ENCODE measurements at places on chromosomes 16 and 17.

GRCh38 chr16:30569746-30570635 lies 1.5 kb downstream of the ZNF688 start:
- no peak for DNase-seq

- no peak for DNase-seq
Observed at GRCh38 chr17:32876417-32877163, at the start of gene MYO1D. Gene MYO1D, minus strand, starts transcription at chr17:32877124. Its CDS starts 252 bp downstream, at chr17:32876872.

DNA sequence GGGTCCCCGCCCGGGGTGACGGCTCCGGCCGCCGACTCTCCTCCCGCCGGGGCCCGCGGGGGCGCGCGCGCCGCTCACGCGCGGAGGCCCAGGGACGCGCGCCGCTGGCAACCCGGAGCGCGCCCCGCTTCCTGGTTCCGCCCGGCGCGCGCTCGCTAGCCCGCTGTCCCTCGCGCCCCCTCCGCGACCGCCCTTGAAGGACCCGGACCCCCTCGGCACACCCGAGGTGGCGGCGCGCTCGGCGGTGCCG lies at the start of gene STAT5B:
STAT5B (minus strand) TSS at position 33 of the 250 bp plus-strand sequence. CDS start 44,264 bp downstream, outside the sequence.
- DNase-seq, result peak; percentile 75

- DNase-seq, result peak; percentile 61
Observed at GRCh38 chr17:68511671-68512246, 471 bp upstream of the PRKAR1A start.

GRCh38 chr17:65047941-65048340 lies 8.6 kb downstream of the GNA13 start:
- DNase-seq, result no peak

- DNase-seq, result no peak
Observed at GRCh38 chr17:49258394-49258793, 27.8 kb upstream of the PHOSPHO1 start.

GRCh38 chr17:15782866-15783265 lies 50.8 kb downstream of the TBC1D26 start:
- peak; percentile 40 for DNase-seq

GRCh38 chr17:56773124-56773523 lies 60.6 kb downstream of the C17orf67 start:
- no peak for DNase-seq

- DNase-seq, result peak; percentile 31
Observed at GRCh38 chr17:35568561-35568960, 7.9 kb upstream of the SLFN14 start.

- no peak for DNase-seq
Observed at GRCh38 chr17:9271989-9272388, 250.7 kb downstream of the NTN1 start.

DNA sequence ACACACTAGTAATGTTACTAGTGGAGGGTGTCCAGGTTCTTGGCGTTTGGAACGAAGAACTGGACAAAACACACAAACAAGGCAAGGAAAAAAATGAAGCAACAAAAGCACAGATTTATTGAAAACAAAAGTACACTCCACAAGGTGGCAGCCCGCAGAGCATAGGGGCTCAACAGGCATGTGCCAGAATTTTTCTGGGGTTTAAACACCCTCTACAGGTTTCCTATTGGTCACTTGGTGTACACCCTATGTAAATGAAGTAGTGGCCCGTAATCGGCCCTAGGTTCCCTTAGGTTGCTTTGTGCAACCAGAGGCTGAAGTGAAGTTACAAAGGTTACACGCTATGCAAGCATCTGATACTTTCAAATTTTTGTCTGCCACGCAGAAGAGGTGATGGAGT lies 8.1 kb downstream of the OR2C1 start:
- DNase-seq, result no peak

DNA sequence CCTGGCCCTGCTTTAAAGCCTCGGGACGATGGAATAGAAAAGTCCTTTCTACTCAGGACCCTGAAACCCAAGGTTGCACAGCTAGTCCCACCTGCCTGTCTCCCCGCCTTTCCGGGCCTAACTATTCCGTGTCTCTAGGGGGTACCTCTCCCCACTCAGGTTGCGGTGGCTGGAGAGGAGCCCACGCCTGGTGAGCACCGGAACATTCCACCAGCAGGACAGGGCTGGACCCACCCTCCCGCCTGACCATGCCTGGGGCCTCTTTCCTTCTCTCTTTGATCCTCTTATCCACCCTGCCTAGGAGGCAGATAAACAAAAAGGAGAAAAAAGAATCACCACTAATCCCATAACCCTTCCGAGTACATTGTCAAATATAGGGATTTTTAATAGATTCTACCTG lies 10.9 kb downstream of the LLGL2 start:
- no peak for DNase-seq

- no peak for DNase-seq
Observed at GRCh38 chr17:27878776-27879562, 14.2 kb downstream of the LYRM9 start.

- DNase-seq, result no peak
Observed at GRCh38 chr17:21008160-21008915, 34.5 kb downstream of the USP22 start.

GRCh38 chr16:582218-582613 lies 7.7 kb upstream of the RAB40C start:
- no peak for DNase-seq

DNA sequence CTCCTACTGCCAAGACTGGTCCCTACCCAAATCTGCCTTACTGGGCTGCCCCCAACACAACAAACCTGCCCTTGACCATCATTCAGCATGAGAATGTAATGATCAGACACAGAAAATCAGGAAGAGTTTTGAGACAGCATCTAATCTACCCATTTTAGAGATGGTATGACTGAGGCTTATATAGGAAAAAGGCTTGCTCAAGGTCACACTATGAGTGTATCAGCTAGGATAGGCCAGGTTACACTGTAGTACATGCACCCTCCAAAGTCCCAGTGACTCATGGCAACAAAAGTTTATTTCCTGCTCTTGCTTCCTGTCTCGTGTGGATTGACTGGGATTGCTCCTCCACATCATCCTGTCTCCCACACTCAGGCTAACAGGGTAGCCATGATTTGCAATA lies 27.9 kb downstream of the NLRC5 start:
- no peak for DNase-seq

DNA sequence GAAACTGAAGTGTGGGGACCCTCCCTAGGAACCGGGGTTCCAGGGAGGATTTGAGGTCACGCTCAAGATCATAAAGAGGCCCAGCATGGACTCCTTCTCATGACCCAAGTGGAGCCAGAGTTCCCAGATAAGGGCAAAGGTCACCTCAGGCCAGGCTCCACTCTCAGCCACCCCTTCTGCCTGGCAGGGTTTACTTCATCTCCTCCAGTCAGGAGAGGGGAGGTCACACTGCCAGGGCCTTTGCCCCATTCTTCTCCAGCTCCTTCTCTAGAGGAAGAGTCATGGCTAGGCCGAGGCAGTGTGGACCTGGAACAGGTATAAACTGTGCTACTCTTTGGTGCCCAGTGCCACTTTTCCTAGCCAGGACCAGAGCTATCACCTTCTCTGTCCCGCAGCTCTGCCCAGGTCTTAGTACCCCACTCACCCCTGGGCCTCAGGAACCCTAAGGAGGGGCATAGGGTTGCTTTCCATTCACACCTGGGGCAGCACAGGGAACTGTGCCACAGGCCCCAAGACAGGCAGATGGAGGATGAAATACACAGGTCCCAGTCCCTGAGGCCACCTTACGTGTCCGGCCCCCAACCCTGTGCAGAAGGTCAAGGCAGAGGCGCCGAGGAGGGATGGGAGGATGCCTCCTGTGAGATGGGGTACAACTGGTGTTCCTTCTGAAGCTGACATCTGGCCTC lies 879 bp upstream of the ACSF2 start:
- DNase-seq, result no peak

DNA sequence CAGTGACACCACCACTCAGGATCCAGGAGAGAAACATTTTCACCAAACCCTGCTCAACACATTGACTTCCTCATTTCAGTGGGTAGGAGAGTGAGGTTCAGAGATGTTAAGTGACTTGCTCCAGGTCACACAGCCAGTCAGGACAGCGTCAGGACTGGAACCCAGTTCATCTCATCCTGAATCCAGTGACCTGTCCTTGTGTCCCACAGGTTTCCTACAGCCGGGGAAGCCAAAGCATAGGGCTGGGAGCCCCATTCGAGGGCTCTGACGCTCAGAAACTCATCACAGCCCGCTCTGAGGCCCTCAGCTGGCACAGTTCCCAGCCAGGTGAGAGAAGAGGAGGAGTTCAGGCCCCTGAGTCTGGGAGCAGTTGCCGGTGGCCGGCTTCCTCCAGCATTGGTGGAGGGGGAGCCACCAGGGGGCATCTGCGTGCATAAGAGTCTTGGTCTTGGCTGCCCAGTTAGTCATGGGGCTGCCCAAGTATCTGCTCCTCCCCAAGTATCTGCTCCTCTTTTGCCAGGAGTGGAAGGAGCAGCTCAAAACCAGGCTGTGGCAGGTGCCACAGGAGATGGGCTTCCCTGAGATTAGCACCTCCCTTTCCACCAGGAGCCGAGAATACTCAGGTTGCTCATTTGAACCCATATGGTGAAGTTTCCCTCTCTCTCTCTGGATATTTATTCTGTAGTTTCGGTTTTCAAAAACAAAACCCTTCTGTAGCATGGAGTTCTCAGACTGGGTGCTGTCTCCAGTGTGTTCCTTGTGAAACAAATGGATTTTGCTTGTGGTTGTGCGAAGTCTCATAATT lies 56.0 kb downstream of the TNFRSF13B start:
- DNase-seq, result peak; percentile 44

- no peak for DNase-seq
Observed at GRCh38 chr16:83623892-83624291, 183.9 kb upstream of the HSBP1 start.

DNA sequence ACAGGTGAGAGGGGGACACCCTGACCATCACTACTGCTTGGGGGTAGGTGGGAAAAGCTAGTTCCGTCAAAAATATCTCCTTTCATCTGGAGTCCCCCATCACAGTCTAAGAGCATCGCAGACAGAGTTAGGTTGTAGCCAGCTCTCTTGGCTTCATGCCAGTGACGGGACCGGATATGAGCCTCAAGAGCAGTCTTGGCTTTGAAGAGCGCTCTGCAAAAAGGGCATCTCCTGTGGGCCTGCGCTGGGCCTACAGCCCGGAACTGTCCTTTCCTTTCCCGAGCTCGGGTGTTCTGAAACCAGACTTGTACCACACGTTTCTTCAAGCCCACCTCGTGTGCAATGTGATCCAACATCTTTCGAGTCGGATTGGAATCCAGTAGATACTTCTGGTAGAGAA lies 253.6 kb downstream of the ZFHX3 start:
- DNase-seq, result no peak

- DNase-seq, result no peak
Observed at GRCh38 chr17:47352848-47353247, 29.1 kb downstream of the EFCAB13 start.

DNA sequence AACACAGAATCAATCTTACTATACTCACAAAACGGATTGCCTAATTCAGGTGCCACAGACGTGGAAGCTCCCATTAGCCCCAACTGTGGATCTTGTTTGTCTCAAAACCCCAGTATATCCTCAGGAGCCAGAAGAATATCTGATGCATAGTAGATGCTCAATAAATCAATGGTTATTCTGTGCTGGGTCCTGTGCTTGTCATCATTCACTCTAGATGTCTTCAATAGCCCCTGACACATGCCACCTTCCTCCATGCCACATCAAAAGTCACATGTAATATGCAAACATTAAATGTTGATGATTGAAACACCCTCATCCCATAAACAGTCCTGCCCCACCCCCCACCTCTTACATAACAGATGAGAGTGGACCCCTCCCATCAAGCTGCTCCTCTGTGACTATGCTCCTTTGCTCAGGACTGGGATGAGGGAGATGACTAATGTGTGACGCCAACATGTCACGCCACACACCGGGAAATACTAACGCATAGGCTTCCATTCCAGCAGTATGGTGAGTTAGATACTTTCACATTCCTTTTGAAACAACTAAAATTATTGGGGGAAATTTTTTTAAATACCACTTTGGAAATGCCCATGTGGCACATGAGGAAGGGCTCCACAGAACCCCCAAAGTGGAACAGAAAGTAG lies 267.6 kb upstream of the SDK2 start:
- DNase-seq, result no peak

DNA sequence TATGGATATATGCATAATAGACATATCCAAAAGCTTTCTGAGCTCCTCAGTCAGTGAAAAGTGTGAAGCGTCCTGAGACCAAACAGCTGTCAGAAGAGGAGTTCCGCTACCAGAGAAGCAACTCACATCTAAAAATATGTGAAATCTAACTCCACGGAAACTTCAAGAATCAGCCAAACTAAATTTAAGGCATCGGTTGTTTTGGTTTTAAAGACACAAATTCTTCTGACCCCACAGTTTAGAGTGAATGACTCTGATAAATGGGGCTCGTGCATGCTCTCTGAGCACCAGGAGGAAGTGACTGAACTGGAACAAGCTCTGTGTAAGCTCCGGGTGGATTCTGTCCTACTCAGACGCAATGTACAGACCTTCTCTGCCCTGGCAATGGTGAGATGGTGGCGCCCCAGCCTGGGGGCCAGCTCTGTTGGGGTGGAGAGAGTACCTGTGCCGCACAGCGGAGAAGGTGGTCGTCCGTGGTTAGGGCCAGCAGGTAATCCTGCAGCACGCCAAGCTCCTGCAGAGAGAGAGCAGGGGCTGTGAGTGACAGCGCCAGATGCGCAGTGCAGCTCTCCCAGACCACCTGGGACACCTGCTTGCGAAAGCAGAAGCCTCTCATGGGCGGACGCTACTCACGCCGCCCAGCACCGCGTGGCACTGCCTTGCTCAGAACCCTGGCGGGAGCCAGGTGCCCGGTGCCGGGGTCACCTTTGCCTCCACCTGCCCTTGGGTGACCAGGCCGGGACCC lies 44.4 kb upstream of the ATP2A3 start:
- DNase-seq, result no peak

DNA sequence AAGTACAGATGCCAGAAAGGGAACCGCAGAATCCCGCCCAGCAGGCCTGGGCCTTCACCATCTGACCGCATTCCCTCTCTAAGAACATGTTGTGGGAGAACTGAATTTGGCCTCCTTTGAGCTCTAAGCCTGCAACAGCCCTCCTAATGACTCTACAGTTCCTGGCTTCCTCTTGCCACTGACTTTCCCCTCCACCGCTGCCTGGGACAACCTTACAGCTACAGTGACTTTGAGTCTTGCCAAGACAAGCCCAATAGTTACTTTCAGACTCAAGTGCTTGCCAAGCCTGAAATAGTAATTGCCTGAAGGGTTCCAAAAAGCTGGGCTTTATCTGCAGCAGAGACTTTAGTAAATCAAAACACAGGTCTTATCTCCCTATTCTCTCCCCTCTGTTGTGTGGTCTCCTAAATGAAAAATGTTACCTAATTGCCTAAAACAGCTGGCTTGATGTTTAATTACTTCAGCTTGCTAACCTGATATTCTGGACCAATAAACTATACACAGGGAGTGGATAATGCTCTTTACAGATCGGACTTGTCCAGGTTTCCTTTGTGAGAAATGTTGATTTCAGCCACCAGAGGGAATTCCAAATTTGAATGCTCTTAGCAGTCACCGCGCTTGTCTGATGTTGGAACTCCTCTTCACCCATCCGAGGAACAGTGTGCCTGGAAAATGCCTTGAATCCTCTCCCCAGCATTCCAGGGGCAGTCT lies 85.1 kb upstream of the TBX2 start:
- DNase-seq, result no peak

DNA sequence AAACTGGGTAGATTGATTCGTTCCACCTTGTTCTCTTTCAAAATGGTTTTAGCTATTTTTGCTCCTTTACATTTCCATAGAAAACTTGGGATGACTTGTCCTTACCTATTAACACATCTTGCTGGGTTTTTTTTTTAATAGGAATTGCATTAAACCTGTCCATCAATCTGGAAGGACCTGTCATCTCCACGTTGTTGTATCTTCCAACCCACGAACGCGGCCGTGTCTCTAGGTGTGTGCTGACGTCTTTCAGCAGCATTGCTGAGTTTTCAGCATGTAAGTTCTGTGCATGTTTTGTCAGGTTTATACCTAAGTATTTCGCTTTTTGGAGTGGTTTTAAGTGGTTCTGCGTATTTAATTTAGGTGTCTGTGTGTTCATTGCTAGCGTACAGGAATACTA lies 60.4 kb upstream of the GNG13 start:
- DNase-seq, result no peak

All from fibroblast of skin of scalp (primary cell).